Caki2 (cell line): ENCODE measurements at places on chromosomes 6 and 20. TPM values are rescaled to one million over a fixed set of nuclear protein-coding genes. Genes with fewer than 3 reads are reported as not detected.
A peak's percentile ranks its signal among the peaks of the same experiment; 100 is the strongest.

DNA sequence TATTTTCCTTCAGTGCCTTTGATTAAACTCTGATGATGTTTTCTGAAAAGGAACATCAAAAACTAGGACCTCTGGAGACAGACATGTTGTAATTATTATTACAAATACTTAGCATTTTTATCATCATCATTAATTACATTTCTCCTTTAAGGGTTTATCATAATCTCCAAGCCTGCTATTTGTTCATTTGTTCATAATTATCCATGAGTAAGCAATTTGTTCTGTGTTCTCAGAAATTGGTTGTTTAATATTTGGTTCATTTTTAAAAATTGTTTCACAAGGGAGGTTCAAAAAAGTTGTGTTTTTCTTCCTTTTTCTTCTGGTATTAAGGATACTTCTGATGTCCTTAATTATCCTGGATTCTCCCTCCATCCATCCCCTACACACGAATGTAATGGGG lies 850.2 kb upstream of the FLRT3 start:
- DNase-seq = no peak

DNA sequence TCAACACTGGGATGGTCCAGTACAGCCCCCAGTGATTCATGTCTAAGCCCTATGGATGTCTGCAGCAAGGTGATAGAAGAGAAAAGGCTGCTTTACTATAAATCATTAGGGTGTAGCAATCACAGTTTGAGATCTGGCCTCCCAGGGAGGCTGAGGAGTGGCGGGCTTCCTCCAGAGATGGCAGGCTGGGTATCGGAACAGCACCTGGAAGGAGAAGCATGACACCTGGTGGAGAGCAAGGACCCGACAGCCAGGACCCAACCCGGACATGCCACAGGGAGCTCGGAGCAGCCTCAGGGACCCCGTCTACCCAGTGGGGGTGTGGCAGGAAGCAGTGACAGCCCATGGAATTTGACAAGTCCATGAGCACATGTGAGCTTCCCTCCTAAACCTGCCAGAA lies 114.8 kb upstream of the CD93 start:
- peak; percentile 46 for DNase-seq

DNA sequence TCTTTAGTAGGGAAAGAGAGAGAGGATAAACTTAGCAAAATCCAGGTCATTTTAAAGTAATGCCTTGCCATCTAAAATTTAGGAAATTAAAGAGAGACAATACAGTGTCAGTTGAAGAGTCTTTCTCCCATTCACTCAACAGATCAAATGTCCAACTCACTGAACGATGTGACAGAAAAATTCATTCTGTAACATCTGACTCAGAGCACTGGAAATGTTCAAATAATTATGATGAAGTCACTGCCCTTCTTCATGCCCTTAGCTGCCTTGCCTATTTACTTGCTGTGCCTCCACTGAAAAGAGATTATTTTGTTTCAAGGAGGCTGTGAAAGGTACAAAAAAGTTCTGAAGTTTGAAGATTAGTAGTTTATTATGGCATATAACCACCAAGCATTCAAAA lies 434.8 kb downstream of the ADGRB3 start:
- DNase-seq = no peak

DNA sequence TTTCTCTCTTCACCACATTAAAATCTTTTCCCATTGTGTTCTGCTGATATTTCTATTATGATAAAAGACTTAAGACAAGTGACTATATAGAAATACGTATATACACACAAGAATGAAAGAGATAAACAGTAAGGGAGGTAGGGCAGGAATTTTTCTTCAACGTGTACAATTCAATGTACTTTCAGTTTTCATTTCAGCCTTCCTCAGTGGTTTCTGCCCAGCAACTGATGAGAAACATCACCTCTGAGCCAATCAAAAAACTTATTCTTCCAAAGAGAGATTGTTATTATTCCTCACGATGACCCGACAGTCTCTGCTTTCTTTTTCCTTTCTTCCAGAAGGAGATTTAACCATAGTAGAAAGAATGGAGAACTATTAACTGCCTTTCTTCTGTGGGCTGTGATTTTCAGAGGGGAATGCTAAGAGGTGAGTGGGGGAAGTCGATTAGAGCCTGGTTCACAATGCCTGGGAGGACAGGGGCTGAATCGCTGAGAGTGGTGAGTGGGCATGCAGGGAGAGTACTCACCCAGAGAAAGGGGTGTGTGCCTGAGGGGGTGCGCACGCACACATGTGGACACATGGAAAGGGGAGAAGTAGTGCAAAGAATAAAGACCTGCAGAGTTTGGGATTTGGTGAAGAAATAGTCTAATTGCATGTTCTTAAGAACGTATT lies at the start of gene BTN3A1:
BTN3A1 (plus strand) TSS at position 289 of the 672 bp plus-strand sequence. CDS start 3,289 bp downstream, outside the sequence.
- peak; percentile 87 for DNase-seq

GRCh38 chr6:145096846-145097245 lies 638.5 kb downstream of the EPM2A start:
- no peak for DNase-seq

GRCh38 chr20:24678351-24679106 lies 209.1 kb downstream of the SYNDIG1 start:
- no peak for DNase-seq

GRCh38 chr6:157488716-157489118 lies 107.7 kb downstream of the ZDHHC14 start:
- DNase-seq = no peak

DNA sequence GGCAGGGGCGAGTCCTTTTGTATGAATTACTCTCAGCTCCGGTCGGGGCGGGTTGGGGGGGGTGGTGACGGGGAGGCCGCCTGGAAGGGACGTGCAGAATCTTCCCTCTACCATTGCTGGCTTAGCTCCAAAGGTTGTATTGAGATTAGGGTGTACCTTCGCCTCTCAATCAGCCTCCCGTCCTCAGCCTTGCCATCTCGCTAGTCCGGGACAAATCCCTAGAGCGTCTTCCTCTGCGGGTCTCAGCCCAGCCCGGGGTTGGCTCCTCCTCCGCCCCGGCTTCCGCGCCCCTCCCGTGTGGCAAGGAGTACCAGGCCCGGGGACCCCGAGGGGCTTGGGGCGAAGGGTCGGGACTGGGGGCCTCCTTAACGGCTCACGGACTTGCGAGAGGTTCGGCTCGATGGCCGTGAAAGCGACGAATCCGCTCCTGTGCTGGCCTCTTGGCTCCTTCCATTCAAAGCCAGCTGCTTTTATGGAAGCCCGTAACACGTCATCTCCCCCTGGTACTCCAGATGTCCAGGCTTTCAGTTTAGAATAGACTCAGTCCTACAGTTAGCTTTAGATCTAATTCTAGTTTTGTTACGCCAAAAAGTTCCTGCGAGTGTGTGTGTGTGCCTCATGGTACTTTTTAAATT lies 636 bp upstream of the EEF1A1 start:
- DNase-seq = no peak

DNA sequence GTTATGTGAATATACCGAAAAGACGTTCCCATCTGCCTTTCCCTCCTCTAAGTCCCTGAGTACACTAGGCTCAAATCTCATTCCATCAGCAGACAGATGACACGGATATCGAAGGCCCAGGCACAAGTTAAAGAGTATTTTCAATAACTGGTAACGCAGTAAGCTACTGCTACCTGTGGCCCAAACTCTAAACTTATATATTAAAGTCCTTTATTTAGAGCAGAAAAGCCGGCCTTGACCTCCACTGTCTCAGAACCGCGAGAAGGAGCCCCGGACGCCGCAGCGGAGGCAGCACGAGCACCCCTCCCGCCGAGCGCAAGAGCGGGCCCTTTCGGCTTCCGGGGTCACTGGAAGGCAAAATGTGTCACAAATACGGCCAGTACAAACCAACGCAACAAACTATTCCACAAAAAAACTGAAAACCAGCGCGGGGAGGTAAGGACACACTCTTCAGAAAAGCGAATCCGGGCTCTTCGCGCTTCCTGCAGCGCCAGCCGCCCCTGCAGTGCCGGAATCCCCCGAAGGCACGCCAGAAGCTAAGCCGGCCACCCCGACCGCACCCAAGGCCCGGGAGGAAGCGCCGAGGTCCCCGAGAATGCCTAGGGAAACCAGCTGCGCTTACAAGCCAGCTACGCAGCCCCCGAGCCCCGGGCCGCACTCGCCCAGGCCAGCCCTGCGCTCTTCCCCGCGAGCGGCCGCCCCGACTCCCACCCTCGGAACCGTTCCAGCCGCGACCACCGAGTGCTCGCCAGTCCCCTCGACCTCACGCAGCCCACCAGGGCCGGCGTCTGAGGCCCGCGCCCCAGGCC lies 681 bp downstream of the DIDO1 start:
- peak; percentile 58 for DNase-seq

- DNase-seq = no peak
Observed at GRCh38 chr20:19560881-19561480, 197.1 kb upstream of the RIN2 start.

GRCh38 chr6:52394251-52394666 lies 25.9 kb upstream of the EFHC1 start:
- DNase-seq = no peak

- DNase-seq = no peak
Observed at GRCh38 chr6:37049758-37050044, 44.2 kb downstream of the FGD2 start.

DNA sequence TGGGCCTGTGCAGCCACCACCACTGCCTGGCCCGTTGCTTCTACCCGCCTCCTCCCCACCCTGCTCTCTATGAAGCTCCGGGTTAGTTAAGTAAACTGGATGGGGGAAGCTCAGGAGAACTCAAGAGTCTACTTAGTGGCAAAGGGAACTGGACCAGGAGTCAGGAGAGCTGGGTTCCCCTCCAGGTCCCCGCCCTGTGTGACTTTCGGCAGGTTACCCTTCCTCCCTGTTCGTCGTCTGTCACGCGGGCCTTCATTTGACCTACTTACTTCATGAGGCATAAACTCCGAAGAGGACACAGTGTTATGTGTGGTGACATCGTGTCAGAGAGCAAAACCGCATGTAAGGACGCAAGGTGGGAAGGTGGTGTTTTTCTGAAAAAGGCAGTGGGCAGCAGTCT lies 75.3 kb downstream of the TCP11 start:
- DNase-seq = no peak

DNA sequence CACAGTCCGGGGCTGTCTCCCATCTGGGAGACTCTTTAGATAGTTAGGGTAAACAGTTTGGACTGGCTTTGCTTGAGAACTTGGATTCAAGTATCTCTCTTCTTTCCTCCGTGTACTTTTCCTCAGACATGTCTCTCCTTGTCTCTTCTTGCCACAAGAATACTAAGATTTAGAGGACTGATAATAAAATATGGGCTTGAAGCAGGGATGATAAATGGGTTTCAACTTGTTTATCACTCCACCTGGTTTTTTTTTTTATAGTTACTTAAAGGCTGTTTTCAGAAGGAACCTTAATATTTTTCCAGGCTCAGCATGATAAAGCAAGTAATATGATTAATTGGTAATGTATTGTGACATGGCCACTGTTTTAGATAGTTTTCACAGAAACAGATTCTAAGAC lies 40.9 kb upstream of the KIF13A start:
- DNase-seq = peak; percentile 51

DNA sequence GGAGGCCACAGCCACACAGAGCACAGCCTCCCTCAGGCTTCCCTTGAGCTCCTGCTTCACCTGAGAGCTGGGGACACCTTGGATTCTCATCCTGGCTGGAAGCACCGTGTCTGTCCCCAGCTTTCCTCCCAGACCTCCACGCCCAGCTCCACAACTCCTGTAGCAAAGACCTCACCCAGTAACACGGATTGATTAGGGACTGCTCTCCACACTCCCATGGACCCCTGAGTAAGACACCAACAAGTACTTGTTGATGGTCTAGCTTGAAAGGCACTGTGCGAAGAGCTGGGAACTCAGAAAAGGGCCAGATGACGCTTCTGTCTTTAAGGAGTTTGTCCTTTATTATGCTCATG lies 109.6 kb downstream of the DLL1 start:
- no peak for DNase-seq

- no peak for DNase-seq
Observed at GRCh38 chr6:28632326-28632851, 106.7 kb downstream of the GPX5 start.

- DNase-seq = peak; percentile 93
Observed at GRCh38 chr20:38184101-38184500, 19.0 kb upstream of the TGM2 start.

DNA sequence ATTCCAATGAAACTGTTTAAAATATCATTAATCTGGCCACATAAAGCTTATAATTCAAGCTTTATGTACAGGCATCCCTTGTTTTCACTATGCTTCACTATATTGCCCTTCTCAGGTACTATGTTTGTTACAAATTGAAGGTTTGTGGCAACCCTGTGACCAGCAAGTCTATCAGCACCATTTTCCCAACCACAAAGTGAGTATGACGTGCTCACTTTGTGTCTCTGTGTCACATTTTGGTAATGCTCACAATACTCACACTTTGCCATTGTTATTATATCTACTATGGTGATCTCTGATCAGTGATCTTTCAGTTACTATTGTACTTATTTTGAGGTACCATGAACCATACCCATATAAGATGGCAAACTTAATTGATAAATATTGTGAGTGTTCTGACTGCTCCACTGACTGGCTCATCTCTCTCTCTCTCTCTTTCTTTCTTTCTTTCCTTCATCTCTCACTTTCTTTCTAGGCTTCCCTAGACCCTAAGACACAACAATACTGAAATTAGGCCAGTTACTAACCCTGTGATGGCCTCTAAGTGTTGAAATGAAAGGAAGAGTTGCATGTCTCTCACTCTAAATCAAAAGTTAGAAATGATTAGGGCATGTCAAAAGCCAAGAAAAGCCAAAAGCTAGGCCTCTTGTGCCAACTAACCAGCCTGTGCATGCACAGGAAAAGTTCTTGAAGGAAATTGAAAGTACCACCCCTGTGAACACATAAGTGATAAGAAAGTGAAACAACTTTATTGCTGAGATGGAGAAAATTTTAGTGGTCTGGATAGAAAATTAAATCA lies 227.9 kb downstream of the BCAS1 start:
- DNase-seq = no peak

DNA sequence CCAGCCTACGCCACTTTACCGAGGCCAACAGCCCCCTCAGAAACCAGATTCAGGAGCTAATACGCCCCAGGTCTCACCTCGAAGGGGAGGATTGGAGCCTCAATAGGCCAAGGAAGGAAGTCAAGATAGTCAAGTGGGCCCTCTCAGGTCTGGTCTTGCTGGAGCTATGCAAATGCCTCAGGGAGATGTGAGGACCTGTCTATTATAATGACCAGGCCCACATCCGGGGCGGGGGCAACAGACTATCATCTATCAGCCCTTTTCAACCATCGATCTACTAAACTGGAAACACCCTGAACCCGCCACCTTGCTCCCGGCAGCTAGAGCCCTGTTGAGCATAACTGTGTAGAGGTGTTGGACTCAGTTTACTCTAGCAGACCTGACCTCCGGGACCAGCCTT lies 12.7 kb upstream of the GSTA3 start:
- DNase-seq = no peak

- no peak for DNase-seq
Observed at GRCh38 chr20:9884666-9885065, 45.8 kb upstream of the PAK5 start.

GRCh38 chr6:3402310-3403237 lies 54.3 kb downstream of the SLC22A23 start:
- no peak for DNase-seq

CENPQ gene
- 9.8 and 14.4 TPM in 2 replicates for total RNA-seq

TTK gene
- 34.6 and 54.0 TPM in 2 replicates for total RNA-seq

FNDC11 gene
- 1.1 and 8.2 TPM in 2 replicates for total RNA-seq

LSM2 gene
- 75.6 and 85.5 TPM in 2 replicates for total RNA-seq

ELOVL4 gene
- 3.0 and 4.8 TPM in 2 replicates for total RNA-seq

CLDN20 gene
- not detected in 2 replicates for total RNA-seq

OOEP gene
- total RNA-seq = 4.1 TPM in 1 of 2 replicates, not detected in the other

ZSCAN26 gene
- total RNA-seq = 20.0 and 29.9 TPM in 2 replicates

MUC21 gene
- total RNA-seq = not detected in 2 replicates

LAMA2 gene
- 0.41 and 0.46 TPM in 2 replicates for total RNA-seq

ZC3H12D gene
- total RNA-seq = 0.30 TPM in 1 of 2 replicates, not detected in the other

HAO1 gene
- total RNA-seq = not detected in 2 replicates
